ENCODE measurements at places on chromosomes 4 and X. TPM values are rescaled to one million over a fixed set of nuclear protein-coding genes. Genes with fewer than 3 reads are reported as not detected.

Gene ZIC3
- not detected for total RNA-seq

Gene SMIM9
- not detected for total RNA-seq

Gene ARHGAP6
- 29.2 TPM for total RNA-seq

Gene MND1
- 1.9 TPM for total RNA-seq

Gene AMELX
- not detected for total RNA-seq

Gene PRPS1
- 21.9 TPM for total RNA-seq

Gene BEX3
- 267 TPM for total RNA-seq

Gene MAGEA11
- not detected for total RNA-seq

Gene EVC
- 29.2 TPM for total RNA-seq

Gene RNF212
- 4.6 TPM for total RNA-seq

Gene DGKK
- not detected for total RNA-seq

Gene STPG2
- total RNA-seq: not detected

Gene VCX3A
- total RNA-seq: not detected

Gene VSIG1
- 0.43 TPM for total RNA-seq

Gene FSTL5
- not detected for total RNA-seq

Gene OPHN1
- 1.4 TPM for total RNA-seq

Gene SSX4B
- total RNA-seq: not detected

Gene APLN
- 9.0 TPM for total RNA-seq

Gene DCK
- 12.3 TPM for total RNA-seq

Gene UGT2B11
- not detected for total RNA-seq

Gene ITM2A
- total RNA-seq: 5.9 TPM

Gene GRPR
- total RNA-seq: not detected

Data from pericardium fibroblast (primary cell).